ENCODE measurements at places on chromosomes 16 and 17.

- DNase-seq, result no peak
These were observed 99.3 kb upstream of the C17orf78 start for GRCh38 chr17:37276475-37276874.

DNA sequence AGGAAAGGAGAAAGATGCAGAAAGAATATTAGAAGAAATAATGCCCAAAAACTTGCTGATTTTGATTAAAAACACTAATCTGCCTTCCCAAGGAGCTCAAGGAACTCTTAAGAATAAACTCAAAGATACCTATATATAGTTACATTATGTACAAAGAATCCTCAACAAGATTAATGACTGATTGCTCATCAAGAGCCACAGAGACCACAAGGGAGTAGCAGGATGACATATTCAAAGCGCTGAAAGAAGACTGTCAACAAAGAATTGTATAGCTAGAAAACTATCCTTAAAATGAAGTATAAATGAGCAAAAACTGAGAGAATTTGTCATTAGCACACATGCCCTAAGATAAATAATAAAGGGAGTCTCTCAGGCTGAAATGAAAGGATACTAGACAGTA is 6.2 kb downstream of the LPCAT2 start:
- no peak for DNase-seq

DNA sequence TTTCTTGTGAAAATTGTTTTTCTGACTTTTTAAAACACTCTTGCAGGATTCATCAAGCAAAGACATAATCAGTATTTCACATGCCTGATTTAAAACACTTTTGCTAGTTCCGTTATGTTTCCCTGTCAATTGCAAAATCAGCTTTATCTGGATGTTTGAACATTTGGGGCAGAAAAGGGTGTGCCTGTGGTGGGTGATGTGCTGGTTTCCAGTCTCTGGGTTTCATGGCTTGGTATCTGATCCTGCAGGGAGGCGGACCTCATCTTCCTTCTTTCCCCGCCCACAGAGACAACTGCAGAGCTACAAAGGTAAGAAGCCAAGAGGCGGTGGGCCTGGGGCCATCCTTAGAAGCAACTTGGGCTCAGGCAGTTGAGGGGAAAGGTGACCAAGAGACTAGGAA is 41.8 kb downstream of the NLRC5 start:
- DNase-seq, result no peak

DNA sequence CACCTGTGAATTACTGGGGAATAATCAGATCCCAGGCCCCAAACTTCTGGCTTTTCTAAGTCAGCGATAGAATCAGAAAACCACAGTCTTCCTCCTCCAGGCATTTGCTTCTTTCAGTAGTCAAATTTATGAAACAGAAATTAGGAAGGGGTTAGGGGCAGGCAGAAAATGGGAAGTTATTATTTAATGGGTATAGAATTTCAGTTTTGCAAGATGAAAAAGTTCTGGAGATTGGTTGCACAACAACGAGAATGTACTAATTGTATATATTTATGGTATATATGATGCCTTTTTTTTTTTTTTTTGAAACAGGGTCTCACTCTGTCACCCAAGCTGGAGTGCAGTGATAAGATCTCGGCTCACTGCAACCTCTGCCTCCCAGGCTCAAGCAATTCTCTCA is 23.5 kb downstream of the ORC6 start:
- DNase-seq, result no peak
